HTR-8/SVneo (cell line): ENCODE measurements at places on chromosomes 12 and 14.

DNA sequence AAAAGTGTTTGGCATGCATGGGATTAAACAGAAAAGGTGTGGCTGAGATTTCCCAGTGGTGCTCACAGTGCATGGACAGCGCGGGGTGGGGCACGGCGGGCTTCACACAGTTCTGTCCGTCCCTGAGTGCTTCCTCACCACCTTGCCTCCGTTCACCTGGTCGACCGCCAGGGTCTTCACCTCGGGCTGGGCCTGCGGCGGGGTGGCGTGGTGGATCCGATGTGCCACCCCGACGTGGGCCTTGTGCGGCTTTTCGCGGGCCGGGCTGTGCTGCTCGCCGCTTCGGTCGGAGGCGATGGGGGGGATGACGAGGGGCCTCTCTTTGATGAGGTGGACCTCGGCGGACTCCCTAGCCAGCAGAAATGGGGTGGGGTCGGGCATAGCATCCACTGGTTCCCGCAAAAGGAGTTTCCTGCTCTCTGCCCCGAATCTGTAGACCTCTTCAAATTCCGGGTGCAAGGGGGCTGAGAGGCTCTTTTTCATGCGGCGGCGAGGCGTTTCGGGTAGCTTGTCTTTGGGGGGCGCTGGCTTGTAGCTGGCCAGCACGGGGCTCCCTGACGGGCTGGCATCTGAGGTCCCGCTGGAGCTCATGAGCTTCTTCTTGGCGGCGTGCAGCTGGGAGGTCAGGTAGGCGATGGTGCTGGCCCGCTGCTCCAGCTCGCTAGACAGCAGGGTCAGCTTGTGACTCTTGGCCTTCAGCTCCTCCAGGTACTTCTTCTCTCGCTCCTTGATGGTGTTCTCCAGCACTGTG lies 35.5 kb downstream of the CCDC92 start:
- no peak for DNase-seq

- DNase-seq = no peak
Observed at GRCh38 chr12:39723831-39724230, 104.2 kb upstream of the ABCD2 start.

- DNase-seq = no peak
Observed at GRCh38 chr14:60840313-60840712, 105.8 kb downstream of the MNAT1 start.

DNA sequence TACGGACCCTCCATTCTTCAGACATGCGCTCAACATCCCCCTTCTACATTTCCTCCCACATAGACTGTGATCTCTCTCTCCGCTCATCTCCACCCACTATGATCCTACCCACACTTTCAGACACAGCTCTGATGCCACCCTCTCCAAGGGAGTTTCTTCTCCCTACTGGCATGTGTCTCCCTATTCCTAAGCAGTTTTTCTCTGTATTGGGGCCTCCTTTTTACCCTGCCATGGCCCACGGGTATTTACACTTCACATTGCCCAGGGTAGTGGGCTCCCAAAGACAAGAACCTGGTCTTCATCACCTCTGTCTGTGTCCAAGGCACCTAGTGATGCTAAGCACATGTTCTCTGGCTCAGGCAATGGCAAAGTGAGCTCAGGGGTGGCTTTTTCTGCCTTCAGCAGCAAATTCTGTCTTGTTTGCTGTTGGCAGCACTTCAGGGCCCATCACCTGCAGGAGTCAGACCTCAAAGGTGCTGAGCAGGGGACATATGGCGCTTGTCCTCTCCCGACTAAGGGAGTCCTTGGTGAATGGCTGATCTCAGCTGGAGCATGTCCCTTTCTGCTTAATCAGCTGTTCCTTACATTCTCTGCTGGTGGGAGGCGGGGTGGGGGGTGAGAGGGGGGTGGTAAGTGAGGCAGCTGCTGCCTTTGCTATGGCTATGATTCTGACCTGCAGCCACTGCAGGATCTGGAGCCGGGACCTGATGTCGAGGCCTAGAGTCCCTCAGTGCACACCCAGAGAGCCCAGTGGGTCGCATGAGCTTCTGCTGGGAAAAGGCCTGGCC lies 256.8 kb downstream of the PCNX1 start:
- no peak for DNase-seq

DNA sequence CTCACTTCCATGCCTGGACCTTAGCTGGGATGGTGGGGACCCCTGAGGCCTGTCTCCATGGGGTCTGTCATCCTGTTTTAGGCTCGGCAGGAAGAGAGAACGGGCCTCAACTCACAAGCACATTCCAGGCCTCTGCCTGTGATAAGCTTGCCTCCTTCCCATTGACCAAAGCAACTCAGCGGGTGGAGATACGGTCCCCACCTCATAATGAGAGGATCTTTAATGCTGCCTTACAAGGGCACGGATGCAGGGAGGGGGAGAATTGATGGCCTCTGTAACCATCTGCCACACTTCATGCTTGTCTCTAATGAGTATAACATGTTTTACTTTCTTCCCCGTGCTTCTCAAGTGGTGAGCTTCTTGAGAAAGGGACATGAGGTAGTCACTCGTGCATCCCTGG lies 50.0 kb downstream of the GLT1D1 start:
- no peak for DNase-seq

DNA sequence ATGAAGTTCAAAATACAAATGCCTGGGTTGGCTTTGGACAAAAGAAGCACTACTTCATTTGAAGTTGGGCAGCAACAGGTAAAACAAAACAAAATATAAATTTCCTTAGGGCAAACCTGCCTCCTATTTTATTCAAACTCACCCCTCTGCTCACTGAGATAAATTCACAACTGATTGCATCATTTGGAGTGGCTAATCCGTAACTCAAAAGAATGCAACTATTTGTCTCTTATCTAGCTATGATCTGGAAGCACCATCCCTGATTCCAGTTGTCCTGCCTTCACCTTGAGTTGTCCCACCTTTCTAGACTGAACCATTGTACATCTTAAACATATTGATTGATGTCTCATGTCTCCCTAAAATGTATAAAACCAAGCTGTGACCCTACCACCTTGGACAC lies 145.0 kb downstream of the CCER1 start:
- DNase-seq = no peak

DNA sequence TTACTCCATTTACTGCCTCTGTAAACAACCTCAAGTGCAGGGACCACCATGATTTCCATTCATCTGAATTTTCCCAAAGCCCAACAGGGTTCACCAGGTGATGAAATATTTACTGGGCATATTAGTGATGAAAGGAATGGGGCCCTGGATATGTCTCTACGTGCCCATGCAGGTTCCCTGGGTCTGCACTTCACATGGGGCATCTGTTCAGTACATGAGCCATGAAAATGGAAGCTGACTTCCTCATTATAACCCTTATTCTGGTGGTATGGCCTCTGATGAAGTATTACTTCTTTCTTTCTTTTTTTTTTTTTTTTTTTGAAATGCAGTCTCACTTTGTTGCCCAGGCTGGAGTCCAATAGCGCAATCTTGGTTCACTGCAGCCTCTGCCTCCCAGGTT lies 26.5 kb upstream of the CORO1C start:
- DNase-seq = no peak

DNA sequence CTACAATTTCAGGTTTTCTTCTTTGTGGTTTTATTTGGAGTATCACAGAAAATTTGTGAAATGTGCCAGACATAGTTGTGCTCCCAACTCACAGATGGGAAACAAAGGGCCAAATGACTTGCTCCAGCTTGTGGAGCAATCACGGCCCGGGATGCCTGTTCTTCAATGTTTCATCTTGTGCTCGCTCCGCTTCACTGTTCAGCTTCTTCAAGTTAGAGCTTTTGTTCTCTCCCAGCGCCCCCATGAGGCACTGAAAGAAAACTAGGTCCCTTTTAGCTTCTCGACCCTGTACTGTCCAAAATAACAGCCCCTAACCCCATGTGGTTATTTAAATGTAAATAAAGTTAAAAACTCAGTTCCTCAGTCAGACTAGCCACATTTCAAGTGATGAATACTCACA lies 187.9 kb upstream of the STXBP6 start:
- peak; percentile 6 for DNase-seq

- DNase-seq = no peak
Observed at GRCh38 chr12:3012786-3013185, 53.6 kb downstream of the TEAD4 start.

DNA sequence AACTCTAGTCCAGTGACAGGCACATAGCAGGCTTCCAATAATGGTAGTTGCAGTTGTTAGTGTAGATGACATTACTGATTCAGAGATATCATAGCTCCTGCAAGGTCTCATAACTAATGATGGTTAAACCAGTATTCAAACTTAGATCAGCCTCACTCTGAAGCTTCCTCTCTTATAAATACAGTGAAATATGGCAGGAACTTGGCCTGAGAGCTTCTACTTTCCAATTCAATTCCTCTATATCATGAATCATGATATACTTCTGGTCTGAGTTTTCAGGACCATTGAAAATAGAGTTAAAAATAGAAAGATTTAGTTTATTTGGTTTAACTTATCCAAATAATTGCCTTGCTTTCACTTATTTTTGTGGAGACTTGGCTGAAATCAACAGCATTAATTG lies 167.5 kb upstream of the NOVA1 start:
- no peak for DNase-seq

- DNase-seq = no peak
Observed at GRCh38 chr14:100654025-100654813, 67.0 kb upstream of the BEGAIN start.

DNA sequence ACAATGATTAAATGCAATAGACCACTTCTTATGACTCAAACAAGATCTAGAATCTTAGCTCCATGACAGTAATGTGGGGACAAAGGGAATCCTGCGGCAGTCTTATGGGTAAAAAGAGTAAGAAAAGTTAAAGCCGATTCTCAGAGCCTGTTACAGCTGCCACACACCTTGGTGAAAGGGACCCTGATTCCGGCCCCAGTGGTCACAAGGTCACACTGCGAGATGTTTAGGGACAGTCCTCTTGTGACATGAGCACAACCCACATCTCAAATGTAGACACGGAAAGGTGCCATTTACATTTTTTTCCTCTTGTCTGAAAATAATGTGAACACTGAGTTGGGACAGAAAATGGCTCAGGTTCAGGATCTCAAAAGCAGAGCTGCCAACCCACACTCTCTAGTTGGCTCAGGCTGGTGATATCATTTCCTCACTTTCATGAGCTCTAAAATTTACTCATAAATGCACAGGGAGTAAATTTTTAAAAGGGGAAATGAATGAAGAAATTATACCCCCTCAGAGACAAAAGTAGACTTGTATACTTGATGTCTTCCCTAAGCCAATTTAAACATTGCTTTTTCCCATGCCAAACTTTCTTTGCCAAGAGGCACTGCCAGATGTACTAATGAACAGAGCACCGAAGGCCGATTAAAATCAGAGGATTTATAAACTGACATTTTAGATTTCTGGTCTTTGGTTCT lies 113.1 kb upstream of the OVCH1 start:
- DNase-seq = no peak
